ENCODE measurements at places on chromosomes 13 and 19. TPM values are rescaled to one million over a fixed set of nuclear protein-coding genes. Genes with fewer than 3 reads are reported as not detected.

Gene TUBA3C
- total RNA-seq = not detected

Gene TBXA2R
- total RNA-seq = not detected

Gene GJB2
- 12.9 TPM for total RNA-seq

Gene SGCG
- not detected for total RNA-seq

Gene CD33
- total RNA-seq = 0.33 TPM

- H3K27ac ChIP-seq = no peak overlapping the region
- H3K4me1 ChIP-seq = peaks cover 7% of the 10 kb centered on the region
- H3K4me3 ChIP-seq = no peak overlapping the region
Measured at GRCh38 chr19:3045191-3045590, 16.1 kb upstream of the TLE2 start.

- H3K4me1 ChIP-seq = peaks cover 5% of the 10 kb centered on the region
- no peaks in the 10 kb centered on the region for H3K36me3 ChIP-seq
- H3K27me3 ChIP-seq = no peaks in the 10 kb centered on the region
Measured at GRCh38 chr19:48837051-48837524, 797 bp upstream of the HSD17B14 start.

- H3K27me3 ChIP-seq = no peaks in the 10 kb centered on the region
- DNase-seq = no peak
- no peaks in the 10 kb centered on the region for H3K36me3 ChIP-seq
- no peak overlapping the region for H3K4me3 ChIP-seq
Measured at GRCh38 chr13:22128441-22129408, 457.9 kb downstream of the FGF9 start.

- no peak overlapping the region for H3K27ac ChIP-seq
- DNase-seq = no peak
- no peaks in the 10 kb centered on the region for H3K27me3 ChIP-seq
Measured at GRCh38 chr13:35765366-35765765, 288.9 kb upstream of the MAB21L1 start.

- DNase-seq = no peak
- no peaks in the 10 kb centered on the region for H3K27me3 ChIP-seq
- H3K27ac ChIP-seq = no peak overlapping the region
- H3K36me3 ChIP-seq = no peaks in the 10 kb centered on the region
Measured at GRCh38 chr13:23506807-23507291, 63.4 kb upstream of the TNFRSF19 start.

DNA sequence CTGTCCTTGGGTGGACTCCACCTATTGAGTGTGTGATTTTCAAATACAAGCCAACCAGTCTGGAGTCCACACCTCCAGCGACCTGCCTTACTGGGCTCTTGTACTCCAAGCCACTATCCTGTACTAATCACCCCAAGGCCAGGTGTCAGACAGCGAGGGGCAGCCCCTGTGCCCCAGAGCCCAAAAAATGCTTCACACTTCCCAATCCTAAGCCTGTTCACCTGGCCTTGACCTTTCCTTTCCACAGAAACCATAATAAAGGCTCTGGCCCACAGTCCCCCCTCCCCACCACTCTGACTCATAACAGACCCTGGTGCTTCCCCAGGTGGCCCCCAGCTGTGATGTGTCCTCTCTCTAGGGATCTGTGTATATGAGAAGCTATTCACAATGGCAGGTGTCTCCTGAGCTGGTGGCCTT lies 3.9 kb downstream of the CD209 start:
- H3K27ac ChIP-seq = no peak overlapping the region
- no peak overlapping the region for H3K4me3 ChIP-seq
- peaks cover 6% of the 10 kb centered on the region for H3K4me1 ChIP-seq
- no peaks in the 10 kb centered on the region for H3K36me3 ChIP-seq

GRCh38 chr13:114081761-114082681 lies 50.4 kb downstream of the RASA3 start:
- H3K27ac ChIP-seq = no peak overlapping the region
- H3K4me3 ChIP-seq = no peak overlapping the region
- DNase-seq = no peak

DNA sequence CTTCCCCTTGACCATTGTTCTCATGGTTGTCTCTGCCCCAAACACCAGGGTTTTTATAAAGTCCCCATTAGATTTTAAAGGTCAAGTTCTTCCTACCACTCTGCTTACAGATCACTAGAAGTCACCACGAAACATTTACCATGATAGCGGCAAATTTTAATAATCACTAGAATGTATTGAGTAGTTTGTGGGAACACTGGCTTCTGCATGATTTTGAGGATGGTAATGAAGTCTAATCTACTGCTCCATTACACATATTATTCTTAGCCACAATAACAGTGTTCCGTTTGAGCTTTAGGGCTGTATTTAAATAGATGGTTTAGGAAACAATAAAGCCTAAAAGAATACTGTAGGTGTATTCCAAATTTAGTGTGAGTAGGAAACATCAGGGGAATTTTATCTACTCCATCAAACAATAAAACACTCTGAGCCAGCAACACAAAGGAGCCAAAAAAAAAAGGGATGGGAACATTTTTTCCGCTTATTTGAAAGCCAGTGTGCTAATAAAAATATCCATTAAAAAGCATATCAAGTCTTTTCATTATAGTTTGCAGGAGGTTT lies 49.7 kb downstream of the KLF12 start:
- H3K36me3 ChIP-seq = no peaks in the 10 kb centered on the region
- peaks cover 8% of the 10 kb centered on the region for H3K4me1 ChIP-seq
- no peak overlapping the region for H3K4me3 ChIP-seq
- no peak overlapping the region for H3K27ac ChIP-seq

DNA sequence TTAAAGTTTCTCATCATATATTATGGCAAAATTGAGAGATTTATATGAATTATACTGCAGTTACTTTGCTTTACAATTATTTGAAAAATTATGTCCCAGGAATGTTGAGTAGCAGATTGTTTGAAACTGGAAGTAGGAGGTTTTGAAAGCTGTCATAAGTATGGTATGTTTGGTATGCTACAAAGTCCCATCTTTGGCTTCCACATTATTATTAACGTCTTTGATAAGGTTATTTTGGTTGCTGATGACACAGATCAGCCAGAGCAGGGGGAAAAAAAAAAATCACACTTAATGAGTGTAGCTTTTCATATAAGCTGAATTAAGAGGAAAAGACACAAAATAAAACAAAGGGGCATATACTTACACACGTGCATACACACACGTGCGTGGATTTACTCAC lies 130.1 kb downstream of the SLITRK1 start:
- no peak overlapping the region for H3K4me3 ChIP-seq
- H3K36me3 ChIP-seq = no peaks in the 10 kb centered on the region
- DNase-seq = no peak
- H3K4me1 ChIP-seq = peaks cover 6% of the 10 kb centered on the region
- H3K27ac ChIP-seq = no peak overlapping the region
- no peaks in the 10 kb centered on the region for H3K27me3 ChIP-seq

DNA sequence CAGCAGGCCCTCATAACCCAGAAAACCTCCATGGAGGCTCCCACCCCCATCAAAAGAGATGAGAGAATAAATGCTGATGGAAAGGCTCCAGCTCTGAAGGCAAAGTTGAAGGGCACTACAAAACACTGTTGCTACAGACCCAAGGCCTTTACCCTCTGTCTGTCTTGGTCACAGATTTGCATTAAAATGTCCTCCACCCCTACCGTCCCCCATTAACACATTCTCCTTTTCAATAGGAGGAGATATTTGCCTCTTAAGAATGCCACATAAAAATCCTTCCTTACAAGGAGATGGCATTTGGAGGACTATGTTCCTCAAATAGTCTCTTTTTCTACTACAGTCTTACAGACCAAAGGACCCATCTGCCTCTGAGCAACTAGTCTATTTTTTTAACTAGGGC lies 361.5 kb downstream of the ENOX1 start:
- H3K27ac ChIP-seq = no peak overlapping the region
- no peaks in the 10 kb centered on the region for H3K27me3 ChIP-seq
- no peak for DNase-seq
- no peaks in the 10 kb centered on the region for H3K4me1 ChIP-seq
- H3K4me3 ChIP-seq = no peak overlapping the region
- no peaks in the 10 kb centered on the region for H3K36me3 ChIP-seq

DNA sequence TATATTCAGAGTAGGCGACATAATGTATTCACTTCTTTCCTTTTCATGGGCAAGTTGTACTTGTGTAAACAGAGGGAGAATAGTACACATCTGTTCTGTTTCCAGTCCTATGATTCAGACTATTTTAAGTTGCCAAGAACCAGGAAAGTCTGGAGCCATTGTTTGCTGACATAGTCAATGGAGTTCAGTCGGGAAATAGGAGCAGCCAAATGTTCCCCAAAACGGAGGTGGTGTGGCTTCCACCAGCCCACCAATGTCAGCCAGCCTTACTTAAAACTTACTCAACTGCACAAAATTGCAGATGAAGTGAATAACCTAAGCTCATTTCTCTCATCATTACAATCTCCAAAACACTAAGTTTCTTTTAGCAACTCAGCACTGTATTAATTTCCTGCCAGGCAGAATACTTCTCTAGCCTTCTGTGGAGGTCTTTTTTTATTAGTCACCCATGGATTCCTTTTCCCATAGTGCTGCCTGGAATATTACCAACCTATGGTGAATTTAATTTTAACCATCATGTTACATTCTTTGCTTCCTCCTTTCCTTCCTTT lies 22.3 kb upstream of the CSNK1A1L start:
- H3K4me1 ChIP-seq = no peaks in the 10 kb centered on the region
- no peak overlapping the region for H3K27ac ChIP-seq
- no peak overlapping the region for H3K4me3 ChIP-seq
- no peaks in the 10 kb centered on the region for H3K36me3 ChIP-seq
- no peaks in the 10 kb centered on the region for H3K27me3 ChIP-seq
- no peak for DNase-seq

GRCh38 chr13:21399741-21400140 lies 59.4 kb downstream of the ZDHHC20 start:
- peaks cover 24% of the 10 kb centered on the region for H3K36me3 ChIP-seq
- no peaks in the 10 kb centered on the region for H3K27me3 ChIP-seq
- H3K4me3 ChIP-seq = no peak overlapping the region
- H3K4me1 ChIP-seq = peaks cover 7% of the 10 kb centered on the region
- H3K27ac ChIP-seq = no peak overlapping the region
- DNase-seq = no peak
